ENCODE measurements at places on chromosomes 6 and 20. TPM values are rescaled to one million over a fixed set of nuclear protein-coding genes. Genes with fewer than 3 reads are reported as not detected.

The AGPAT1 gene
- total RNA-seq: 108 TPM

The SLC35B3 gene
- total RNA-seq: 25.7 TPM

The CCN5 gene
- 0.14 TPM for total RNA-seq

The COL12A1 gene
- total RNA-seq: 288 TPM

The RIPPLY2 gene
- not detected for total RNA-seq

The FOXP4 gene
- 24.4 TPM for total RNA-seq

The NKX2-4 gene
- total RNA-seq: not detected

The UFL1 gene
- total RNA-seq: 23.5 TPM

The LY6G5B gene
- total RNA-seq: 4.6 TPM

The TRMT6 gene
- 15.8 TPM for total RNA-seq

Data from HFFc6 (cell line).